ENCODE measurements at places on chromosomes 16 and 17.

- no peak for DNase-seq
Measured at GRCh38 chr16:3787924-3788661, 70.8 kb upstream of the TRAP1 start.

- DNase-seq: no peak
Measured at GRCh38 chr17:49285716-49286115, 55.1 kb upstream of the PHOSPHO1 start.

DNA sequence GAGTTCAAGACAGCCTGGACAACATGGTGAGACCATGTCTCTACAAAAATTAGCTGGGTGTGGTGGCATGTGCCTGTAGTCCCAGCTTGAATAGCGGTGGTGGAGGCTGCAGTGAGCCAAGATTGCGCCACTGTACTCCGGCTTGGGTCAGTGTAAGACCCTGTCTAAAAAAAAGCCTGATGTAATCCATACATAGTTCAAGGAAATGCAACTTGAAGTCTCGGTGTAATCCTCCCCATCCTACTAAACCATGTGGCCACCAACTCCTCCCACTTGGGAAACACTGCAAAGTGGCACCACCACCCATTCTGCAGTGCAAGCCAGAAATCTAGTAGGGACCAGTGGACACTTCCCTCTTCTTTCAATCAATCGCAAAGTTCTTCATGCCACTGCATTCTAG, 5.4 kb upstream of the KPNB1 start:
- no peak for DNase-seq

DNA sequence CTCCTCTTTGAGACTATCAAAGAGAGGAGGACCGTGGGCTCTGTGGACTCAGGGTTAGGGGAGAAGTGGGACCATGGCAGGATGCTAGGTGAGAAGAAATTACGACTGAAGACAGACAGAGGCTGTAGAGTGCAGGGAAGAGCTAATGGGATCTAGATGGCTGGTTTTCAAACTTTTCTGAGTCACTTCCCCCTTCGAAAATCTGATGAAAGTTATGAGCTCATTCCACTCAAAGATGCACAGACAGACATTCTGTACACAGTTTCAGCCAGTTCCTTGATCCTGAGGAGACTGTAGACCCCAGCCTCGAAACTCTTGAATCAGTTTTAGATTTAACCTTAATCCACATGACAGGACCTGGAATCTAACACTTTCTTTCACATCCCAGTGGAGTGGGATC, 40.7 kb downstream of the RGS9 start:
- no peak for DNase-seq
